ENCODE measurements at places on chromosomes 13 and 19.
A peak's percentile ranks its signal among the peaks of the same experiment; 100 is the strongest.

GRCh38 chr13:80428349-80429096, 87.6 kb upstream of the SPRY2 start:
- no peak for DNase-seq

GRCh38 chr19:7865262-7865911, 8.8 kb downstream of the PRR36 start:
- DNase-seq, result no peak

- no peak for DNase-seq
Measured at GRCh38 chr13:35760735-35761281, 284.3 kb upstream of the MAB21L1 start.

GRCh38 chr19:709196-709964, 645 bp downstream of the PALM start:
- no peak for DNase-seq

DNA sequence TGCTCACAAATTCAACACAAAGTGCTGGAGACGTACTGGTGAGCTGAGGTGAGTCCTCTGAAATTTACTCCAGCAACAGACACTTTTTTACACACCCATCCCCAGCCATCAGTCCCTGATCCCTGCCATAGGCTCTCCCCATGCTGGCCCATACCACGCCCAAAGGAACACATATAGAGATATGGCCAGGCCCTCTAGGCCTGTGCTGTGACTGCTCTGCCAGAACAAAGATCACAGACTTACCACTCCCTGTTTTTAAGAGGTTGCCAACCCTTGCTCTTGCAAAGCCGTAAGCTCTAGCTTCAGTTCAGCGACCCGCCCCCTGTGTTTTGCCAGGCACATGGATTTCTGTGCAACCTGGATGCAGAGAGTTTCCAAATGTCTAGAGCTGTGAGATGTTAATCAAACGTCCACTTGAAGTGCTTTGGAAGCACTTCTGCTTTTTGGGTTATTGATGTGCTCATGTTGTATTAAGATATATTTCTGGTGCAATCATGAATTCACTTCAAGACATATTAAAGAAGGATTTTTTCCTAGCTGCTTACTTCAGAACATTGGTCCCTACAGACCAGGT, 59.7 kb downstream of the DLEU7 start:
- DNase-seq, result no peak

DNA sequence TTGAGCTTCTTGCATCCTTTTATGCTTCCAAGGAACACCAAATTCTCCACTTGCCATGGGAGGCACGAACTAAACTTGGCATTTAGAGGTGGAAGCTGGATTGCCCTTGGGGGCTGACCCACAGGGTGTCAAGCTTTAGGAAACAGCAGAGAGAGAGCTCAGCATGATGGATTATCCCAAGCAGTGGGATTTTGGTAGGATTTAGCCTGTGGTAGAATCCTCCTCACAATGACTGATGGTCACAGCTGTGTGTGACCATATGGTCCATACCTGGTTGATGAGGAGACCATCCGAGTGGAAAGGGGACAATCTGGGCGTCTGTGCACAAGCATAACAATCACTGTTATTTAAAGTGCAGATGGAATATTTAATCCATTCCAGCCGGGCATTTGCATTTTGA, 40.1 kb upstream of the PSG9 start:
- no peak for DNase-seq

DNA sequence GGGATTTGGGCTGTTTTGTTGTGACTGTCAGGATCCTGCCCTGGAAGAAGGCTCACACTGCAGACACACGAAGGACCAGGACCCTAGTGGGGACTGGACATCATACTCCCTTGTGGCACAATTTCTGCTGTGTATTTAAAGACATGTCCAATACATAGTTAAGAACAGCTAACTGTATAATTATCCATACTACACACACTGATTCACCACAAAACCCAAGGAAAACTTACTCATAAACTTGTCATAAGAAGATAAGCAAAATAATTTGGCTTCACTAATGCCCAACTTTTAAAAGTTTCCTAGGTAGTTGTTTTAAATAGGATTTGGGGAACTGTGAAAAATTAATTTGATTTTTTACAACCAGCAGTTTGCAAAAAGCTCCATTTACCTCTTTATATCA, 46.1 kb downstream of the LATS2 start:
- DNase-seq, result no peak

DNA sequence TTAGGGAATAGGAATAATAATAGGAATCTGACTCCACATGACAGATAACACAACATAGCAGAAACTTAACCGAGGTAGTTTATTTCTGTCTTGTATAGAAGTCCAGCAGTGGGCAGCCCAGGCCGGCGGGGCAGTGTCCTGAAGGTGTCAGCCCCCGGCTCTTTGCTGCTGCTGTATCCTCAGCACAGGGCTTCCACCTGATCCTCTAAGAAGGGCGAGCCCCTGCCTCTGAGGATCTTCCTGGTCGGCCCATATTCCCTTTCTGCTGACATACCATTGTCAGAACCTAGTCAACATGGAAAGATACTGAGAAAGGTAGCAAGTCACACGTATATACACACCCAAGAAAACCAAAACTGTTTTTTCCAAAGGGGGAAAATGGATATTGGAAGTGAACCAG, 56.2 kb upstream of the GPR183 start:
- no peak for DNase-seq

DNA sequence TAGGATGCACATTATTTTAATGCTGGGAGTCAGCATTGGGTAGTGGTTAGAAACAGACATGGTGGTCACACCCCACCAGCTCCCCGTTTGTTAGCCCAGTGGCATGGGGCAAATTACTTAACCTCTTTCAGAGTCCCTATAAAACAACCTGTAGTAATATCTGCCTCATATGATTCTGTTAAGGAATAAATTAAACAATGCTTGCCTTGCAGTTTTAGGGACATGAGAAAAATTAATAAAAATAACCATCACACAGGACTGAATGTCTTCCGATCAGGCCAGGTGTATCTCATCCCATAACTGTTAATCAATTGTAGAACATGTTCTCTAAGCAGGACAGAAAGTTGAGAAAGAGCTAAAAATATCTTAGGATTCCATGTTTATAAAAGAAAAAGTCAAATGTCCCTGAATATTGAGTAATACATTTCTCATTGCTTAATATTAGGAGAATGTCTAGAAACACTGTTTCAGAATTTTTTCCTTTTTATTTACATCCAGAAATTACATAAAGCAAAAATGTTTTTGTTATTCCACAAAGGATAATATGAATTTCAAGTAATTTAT, 196.5 kb downstream of the GPC6 start:
- no peak for DNase-seq

- no peak for DNase-seq
Measured at GRCh38 chr19:788983-789700, 8.1 kb upstream of the PTBP1 start.

DNA sequence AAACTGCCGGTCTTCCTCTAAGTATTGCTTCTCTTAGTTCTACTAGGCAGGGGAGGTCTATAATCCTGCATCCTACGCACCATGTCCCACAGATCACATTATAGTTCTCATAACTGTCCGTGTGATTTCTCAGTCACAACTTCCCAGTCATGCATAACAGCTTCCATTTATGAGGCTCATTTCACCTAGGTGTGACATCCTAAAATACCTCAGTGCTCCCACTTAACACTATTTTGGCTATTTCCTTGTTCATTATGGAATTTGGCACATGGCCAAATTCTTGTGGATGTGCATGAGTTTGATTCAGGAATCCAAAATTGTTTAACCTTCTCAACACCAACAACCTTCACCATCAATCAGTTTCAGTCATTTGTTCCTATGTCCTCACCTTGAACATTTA, 989.9 kb downstream of the OLFM4 start:
- DNase-seq, result no peak

DNA sequence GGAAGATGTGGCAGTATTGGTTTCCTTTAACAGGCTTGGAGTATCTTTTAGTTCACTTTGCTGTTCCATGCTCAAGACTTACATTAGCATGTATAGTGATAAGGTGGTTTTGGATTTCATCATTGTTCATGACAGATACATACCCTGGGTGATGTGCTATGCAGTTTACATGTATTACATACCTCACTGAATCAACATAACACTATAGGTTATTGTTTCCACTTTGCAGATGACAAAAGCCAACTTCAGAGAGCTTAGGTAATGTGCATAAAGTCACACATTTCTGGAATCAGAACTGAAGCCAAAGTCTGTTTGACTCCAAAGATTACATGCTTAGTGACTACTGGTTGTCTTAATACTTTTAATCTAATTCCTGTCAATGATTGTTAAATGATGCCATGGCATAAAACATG, 7.1 kb downstream of the COMMD6 start:
- no peak for DNase-seq

- no peak for DNase-seq
Measured at GRCh38 chr19:47778954-47779351, 450 bp downstream of the SELENOW start.

DNA sequence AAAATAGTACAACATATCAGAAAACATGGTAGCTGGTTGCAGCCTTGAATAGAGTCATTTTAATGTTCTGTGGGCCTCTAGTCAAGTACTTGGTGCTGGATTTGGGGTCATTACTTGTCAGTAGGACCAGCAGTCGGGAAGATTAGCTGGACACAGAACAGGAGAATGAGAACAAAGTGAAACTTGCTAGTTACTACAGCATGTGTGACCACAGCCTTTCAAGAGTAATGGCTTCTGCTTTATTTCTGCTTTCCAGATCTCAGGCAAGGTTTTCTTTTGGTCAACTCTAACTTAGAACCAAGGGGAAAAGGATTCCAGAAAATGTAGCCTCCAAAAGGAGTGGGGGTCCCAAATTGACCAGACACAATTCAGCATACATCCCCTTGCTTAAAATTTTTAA, 17.1 kb upstream of the VWA8 start:
- no peak for DNase-seq

GRCh38 chr19:38093587-38093986, 130.4 kb downstream of the DPF1 start:
- no peak for DNase-seq

GRCh38 chr13:50787316-50788195, 55.9 kb downstream of the DLEU7 start:
- DNase-seq, result no peak

- no peak for DNase-seq
Measured at GRCh38 chr13:34340534-34340933, 522.6 kb downstream of the RFC3 start.

- DNase-seq, result peak; percentile 66
Measured at GRCh38 chr19:1279782-1280341, 4.5 kb downstream of the FAM174C start.

DNA sequence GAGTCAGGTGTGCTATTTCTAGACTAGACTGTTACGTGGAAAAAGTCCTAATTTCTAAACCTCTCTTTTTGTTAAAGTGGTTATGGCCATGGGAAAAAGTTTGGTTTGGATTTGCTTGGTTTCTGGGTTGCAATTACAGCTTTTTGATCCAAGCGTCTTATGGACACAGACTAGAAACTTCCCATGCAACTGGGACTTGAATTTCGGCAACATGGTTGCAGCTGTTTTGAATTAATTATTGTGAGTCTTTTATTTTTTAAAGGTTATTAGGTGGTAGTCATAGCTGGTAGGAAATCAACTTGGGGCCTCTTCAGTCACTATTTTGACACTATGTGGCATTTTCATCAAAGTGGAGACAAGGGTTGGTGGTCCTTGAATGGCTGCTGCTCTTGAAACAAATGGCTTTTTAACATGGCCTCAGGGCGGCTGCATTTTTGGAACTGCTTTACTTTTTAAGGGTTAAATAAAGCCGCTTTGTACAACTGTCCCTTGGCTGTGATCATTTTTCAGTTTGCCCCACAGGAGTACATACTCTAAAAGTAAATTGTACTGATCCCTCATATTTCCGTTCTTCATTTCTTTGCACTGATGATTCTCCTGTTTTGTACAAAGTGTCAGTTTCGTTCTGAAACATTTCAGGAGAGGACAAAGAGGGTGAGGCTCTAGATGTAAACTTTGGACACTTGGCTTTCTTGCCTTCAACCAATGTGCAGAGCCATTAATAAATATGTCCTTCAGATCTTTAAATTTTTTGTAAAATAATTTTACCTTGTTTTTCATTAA, 15.9 kb downstream of the HNRNPM start:
- no peak for DNase-seq

DNA sequence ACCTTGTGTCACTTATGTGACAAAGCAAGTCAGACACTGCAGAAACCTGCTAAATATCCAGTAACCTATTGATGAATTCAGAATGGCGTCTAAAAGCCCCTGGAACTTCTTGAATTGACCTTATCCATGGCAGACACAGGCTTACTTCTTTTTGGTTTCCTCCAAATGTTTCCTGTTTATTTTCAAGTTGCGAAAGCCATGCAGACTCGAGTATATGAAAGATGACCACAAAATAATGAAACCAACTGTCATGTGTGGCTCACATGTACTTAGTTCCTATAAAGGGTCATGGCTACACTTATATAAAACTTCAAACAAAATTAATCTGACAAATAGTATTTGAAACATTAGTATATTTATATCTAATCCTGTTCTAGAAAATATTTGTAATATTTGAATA, 113.1 kb upstream of the FNDC3A start:
- DNase-seq, result no peak

- DNase-seq, result no peak
Measured at GRCh38 chr19:1685046-1685445, 32.6 kb upstream of the TCF3 start.

DNA sequence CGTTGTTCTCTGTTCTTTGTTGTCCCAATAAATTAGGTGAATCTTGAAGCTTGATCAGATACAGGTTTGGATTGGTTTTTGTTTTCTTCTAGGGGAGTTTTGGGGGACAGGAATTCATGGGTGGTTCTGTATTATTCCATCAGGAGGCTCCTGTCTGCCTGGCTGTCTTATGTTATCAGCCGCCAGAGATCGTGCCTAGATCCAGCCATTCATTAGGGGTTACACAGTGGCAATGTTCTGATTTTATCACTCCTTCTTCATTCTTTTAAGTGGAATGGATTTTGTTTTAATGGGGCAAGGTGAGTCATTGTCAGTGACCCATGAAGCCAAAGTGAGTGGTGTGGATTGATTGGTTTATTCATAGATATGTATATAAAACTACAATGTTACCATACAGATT, 71.9 kb downstream of the CHST8 start:
- DNase-seq, result no peak

DNA sequence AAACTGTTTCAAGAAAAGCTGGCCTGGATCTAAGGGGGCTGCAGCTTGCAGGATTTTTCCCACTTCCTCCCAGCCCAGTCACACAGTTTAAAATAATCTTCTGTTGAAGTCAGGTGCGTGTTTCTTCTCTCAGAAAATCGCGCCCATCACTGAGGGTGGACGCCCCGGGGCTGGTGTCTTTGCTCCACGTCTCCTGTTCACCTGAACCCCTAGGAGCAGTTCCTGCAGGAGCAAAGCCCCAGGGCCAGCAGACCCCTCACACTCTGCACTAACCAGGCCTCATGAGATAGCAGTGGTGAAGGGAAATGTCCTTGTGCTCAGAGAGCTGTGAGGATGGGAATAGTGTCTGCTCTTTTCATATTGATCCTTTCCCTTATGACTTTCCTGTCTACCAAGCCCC, 920 bp upstream of the SIGLEC7 start:
- no peak for DNase-seq

- DNase-seq, result no peak
Measured at GRCh38 chr13:100231176-100231575, 142.3 kb downstream of the PCCA start.
